NCI-H226 (cell line): ENCODE measurements at places on chromosomes 7 and 10.

DNA sequence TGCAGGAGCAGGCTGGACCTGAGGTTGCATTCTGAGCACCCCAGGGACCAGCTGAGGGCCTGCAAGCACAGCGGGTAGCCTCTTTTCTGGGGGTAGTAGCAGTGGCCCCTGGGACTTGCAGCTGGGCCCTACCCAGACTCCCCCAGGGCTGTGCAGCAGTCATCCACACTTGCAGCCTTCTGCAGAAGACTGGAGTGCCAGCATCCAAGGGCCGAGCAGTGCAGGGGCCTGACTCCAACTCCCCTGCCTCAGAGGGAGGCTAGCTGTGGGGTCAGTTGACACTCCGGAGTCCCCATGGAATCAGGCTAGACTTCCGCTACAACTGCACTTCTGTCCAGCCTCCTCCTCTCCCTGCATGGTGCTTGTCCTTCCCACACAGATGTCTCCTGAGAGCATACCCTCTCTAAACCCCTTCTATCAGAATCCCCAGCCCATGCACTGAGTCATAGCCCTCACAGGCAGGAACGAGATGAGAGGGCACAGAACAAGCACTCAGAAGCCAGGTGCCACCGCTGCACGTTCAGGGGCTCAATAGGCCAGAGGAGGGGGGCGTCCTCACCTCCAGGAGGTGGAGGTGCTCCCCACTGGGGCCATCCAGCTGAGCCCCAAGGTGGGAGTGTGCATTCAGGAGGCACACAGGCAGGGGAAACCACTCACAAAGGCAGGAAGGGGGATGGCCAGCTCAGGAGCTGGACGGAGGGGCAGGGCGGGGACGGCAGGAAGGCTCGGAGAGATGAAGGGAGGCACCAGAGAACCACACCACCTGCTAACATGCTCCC lies 7.5 kb downstream of the RASGEF1A start:
- no peak for DNase-seq

GRCh38 chr7:44889086-44889781 lies 3.9 kb upstream of the PURB start:
- DNase-seq: no peak

DNA sequence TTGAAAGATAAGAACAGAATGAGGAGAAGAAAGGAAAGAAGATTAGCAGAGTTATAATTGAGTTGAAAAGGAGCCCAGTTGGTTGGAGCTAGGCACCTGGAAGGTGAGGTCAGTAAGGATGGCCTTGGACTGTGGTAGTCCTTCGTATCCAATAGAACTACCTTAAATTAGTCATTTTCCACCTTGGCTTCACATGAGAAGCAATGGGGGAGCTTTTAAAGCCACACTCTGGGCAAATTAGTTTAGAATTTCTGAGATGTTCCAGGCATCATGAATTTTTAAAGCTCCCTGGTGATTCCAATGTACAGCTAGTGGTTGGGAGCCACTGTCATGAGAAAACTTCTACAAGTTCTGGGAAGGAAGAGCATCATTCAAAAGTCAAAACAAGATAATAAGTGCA lies 27.3 kb upstream of the CYP3A5 start:
- no peak for DNase-seq

- DNase-seq: no peak
Measured at GRCh38 chr10:26977635-26978034, 116.9 kb upstream of the ABI1 start.

- no peak for DNase-seq
Measured at GRCh38 chr10:90722832-90723231, 135.0 kb downstream of the HTR7 start.

GRCh38 chr7:157397731-157398691 lies 61.2 kb downstream of the DNAJB6 start:
- DNase-seq: peak; percentile 77

- DNase-seq: no peak
Measured at GRCh38 chr10:7817984-7818294, 366 bp upstream of the TAF3 start.

- DNase-seq: no peak
Measured at GRCh38 chr10:121661451-121661851, 63.2 kb upstream of the FGFR2 start.
